ENCODE measurements at places on chromosomes 7 and 10.
A peak's percentile ranks its signal among the peaks of the same experiment; 100 is the strongest.

GRCh38 chr7:99143853-99144672 is at the start of gene SMURF1:
SMURF1 (minus strand) TSS chr7:99144108; CDS start chr7:99143780, 328 bp downstream.
- peak; percentile 62 for DNase-seq

DNA sequence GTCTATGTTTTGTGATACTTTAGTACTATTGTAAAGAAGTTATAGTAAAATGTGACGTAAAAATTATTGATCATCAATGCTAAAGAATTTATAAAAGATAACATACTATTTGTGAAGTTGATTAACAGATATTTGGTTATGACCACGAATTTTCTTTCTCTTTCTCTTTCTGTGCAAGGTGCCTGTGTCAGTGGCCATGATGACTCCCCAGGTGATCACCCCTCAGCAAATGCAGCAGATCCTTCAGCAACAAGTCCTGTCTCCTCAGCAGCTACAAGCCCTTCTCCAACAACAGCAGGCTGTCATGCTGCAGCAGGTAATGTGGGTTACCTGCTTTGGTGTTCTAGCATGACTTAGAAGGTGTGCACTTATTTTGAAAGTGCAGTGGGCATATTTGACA is 213.7 kb downstream of the FOXP2 start:
- no peak for DNase-seq

DNA sequence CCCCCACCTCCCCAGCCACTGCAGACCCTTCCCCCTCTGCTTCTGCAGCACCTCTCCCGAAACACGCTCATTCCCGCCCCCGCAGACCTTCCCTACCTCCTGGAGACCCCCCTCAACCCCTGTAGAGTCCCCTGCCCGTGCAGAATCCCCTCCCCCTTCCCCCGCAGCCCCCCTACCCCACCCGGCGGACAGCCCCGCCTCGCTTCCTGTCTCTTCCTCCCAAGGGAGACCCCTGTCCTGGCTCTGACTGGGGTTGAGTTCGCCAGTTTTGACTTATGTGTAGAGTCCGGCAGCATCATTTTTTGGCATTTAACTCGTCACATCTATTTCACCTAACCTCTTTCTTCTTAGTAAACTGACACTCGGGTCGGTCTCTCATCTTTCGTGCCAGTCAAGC is 54.0 kb downstream of the ALOX5 start:
- DNase-seq = no peak

- no peak for DNase-seq
Observed at GRCh38 chr7:89027781-89028180, 232.2 kb upstream of the TEX47 start.

GRCh38 chr10:110209454-110209925 is 2.1 kb downstream of the MXI1 start:
- peak; percentile 53 for DNase-seq

DNA sequence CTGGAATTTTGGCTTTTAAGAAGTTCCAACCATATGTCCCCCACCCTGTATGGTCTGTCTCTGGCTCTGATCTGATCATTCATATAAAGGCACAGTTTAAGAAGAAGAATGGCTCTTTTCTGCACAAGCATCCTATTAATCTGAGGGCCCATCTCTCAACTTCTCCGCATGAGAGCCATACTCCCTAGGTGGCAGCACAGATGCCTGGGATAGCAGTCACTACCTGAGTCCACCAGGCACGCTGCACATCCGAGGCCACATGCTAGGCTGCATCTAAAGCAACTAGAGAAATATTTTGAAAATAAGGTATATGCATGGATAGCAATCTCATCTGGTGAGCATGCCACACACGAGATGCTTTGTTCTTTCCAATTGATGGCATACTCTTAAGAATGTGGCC is 565.5 kb downstream of the PARD3 start:
- no peak for DNase-seq

DNA sequence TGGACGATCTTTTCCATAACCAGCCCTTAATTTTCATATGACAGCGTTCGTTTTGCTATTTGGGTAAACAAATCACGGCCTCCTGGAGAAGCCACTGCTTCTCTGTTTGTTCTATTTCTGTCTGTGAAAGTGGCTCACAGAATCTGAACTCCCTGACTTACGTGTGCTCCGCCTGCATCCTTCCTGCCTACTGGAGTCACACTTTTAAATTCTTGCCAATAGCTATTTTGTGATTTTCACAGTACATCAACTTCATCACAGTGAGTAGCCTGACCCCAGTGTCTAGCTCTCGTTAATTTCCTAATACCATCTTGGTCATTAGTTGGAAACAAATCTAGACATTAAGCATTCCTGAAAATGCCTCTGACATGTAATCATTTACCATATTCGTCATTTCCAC is 49.0 kb upstream of the NPS start:
- no peak for DNase-seq

DNA sequence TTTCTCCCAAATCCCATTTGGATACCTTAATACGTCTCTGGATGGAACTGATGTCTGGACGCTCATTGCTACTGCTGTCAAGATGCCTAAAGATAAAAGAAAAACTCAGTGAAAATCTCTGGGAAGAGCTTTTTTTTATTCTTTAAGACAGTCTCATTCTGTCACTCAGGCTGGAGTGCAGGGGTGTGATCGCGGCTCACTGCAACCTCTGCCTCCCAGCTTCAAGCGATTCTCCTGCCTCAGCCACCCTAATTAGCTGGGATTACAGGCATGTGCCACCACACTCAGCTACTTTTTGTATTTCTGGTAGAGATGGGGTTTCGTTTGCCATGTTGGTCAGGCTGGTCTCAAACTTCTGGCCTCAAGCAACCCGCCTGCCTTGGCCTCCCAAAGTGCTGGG is 102.2 kb downstream of the NT5C2 start:
- no peak for DNase-seq
